ENCODE measurements at places on chromosomes 1 and 21.

DNA sequence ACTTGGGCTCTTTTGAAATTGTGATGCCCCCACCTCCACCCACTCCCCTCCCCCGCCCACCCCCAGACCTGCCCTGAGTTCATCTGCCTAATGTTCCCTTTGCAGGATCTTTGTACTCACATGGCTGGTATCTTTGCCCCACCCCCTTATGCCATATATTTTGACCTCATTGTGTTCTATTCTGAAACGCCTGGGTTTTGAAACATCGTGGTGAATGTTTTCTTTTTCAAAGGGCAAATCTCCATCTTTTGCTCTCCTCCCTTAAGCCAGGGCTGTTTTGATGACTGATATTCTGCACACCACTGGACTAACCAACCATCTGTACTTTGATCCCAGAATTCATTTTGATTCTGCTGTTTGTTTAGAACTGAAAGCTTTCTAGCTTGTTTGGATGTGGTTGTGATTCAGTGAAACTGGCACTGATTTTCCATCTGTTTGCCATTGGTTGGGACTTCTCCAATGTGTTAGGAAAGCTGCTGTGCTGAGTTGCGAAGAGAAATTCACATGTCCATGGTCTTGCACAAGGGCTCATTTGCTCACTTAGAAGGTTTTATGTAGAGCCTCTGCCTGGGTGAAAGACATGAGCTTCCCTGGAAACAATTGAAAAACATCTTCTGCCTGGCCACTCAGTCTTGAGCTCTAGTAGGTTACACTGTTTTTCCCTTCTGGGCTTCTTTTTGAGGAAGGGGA lies 16.5 kb downstream of the SMAP2 start:
- DNase-seq: peak; percentile 32

DNA sequence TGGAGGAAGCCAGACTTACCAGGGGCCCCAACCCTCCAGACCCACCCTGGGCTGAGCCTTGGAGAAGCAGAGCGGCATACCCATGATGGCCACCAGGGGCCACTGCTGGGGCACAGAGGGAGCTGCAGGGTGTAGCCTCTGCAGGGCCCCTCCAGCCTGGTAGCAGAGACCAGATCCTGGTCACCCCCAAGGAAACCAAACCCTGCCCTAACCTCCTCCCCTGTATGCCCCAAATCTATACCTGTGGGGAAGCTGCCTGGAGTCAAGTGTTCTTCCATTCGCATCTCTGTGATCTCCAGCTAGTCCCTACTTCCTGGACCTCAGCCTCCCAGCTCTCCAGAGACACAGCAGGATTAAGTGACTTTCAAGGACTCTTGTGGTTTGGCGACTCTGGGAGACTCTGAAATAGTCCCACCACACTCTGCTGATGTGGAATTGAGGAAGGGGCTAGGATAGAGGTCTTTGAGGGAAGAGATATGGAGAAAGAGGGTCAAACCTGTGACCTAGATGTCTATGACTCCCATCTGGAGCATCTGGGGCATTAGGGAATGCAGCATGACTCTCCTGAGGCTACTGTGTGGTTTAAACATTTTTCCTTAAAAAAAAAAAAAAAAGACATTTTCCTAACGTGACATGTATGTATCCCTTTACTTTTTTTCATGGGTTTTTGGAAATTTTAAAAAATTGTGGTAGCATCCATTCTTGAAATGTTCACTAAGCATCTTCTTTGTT lies 119.2 kb upstream of the IPO9 start:
- no peak for DNase-seq

DNA sequence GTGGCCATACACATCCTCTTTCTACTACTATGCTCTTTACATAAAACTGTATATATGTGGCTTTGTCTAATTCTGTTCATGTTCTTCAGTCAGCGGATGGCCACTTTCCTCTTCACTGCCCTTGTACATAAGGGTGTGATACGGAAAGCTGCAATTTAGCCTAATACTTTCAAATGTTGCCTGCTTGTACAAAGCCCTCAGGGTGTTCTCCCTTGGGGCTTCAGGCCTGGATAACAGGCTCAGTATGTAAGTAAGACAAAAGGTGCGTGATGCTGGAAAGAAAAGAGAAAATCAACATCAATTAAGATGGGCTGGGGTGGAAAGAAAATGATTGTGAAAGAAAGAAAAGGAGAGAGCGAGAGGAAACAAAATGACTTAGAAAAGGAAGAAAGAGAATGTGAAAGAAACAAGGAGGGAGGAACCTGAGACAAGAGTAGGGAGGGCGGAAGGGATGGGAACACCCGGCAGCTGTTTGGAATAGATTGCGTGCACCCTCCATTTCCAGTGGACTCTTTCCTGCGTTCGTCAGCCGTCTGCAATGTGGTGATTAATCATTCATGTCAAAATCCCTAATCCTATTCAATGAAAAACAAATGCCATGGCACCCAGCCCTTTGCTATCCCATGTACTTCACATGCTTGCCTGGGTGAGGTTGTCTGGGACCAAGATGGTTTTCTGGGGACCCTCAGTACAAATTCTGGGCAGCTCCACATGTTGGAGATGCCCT lies 553.6 kb downstream of the NUF2 start:
- DNase-seq: peak; percentile 96

DNA sequence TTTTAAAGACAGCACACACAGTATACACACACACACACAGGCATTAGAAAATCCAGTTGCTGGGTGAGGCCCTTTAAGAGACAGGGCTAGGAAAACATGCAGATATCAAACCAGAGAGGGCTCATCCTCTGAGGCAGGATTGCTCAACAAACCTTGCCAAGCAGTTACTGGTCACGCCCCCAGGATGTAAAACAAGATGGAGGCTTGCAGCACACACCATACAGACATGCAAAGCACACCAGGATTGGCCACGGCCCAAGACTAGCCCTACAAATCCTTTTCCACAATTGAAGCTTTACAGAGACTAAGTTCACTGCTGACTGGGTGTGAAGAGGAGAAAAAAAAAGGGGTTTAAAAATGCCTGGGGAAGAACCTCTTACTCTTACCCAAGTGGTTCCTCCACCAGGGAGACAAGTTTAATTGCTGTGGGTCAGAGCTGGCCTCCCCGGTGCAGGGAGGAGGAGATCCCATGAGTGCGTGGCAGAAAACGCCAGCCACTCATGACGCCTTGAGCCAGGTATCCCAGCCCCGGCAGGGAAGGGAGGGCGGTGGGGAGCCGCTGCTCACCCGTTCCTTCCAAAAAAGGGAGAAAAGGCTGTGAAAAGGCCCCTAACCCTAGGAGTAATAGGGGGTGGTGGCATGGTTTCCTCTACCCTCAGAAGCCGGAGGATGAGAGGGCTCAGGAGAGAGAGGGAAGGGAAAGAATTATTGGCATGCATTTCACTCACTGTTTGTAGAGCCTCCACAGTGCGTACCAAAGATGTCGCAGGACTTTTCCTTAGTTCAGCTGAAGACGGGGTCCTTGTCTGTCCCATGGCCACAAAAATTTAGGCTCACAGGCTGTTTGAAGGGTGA lies 594.6 kb upstream of the ZP4 start:
- peak; percentile 0 for DNase-seq

GRCh38 chr1:100810360-100810759 lies 84.3 kb downstream of the EXTL2 start:
- no peak for DNase-seq

DNA sequence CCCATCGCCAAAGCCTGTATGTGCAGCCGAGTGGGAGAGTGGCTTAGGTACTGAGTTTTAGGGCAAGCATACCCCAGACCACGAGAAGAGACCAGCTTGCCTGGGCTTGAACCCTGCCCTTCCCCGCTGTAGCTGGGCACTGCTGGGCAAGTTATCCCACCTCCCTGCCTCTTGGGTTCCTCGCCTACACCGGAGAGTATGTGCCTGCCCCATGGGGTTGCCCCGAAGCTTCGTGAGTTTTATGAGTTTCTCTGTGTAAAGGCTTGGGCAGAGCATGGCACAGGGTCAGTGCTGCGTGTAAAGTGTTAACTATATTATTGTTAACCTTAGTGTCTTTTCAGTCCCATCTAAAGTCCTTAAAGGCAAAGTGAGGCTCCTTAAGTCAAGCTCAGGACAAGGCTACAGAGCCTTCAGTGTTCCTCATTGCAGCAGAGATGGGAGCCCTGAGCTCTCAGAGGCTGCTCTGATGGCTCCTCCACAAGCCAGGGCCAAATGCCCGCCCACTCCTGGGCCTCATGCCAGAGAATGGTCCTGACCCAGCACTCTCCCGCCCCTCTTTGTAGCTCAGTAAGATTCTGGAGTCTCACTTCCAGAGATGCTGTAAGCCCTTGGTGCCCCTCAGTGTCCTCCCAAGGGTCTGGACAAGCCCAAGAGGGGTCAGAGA lies 37.0 kb upstream of the KCNA10 start:
- DNase-seq: no peak

GRCh38 chr1:244341455-244342450 lies 110.0 kb downstream of the ADSS2 start:
- DNase-seq: no peak

DNA sequence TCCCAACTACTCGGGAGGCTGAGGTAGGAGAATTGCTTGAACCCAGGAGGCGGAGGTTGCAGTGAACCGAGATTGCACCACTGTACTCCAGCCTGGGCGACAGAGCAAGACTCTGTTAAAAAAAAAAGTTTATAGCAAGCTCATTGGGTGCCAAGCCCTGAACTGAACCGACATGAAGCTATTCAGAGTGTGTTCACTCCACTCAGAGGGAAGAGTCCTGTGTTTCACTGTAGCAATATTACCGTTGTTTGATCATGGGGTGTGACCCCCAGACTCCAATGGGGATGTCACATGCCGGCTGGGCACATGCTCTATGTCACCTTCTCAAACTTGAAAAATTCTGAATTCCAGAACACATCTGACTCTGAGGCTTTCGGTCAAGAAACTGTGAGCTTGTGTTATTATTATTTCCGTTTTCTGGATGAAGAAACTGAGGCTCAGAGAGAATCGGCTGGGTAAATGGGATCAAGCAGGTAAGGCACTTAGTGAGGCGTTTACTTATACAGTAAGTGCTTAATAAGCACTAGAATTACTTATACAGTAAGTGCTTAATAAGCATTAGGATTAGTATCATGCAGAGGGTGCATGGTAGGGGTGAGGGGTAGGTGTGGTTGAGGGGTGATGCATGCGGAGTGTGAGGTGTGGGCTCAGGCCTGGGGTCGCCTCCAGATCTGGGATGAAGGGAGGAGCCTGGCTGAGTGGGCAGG lies 36.2 kb downstream of the HSPG2 start:
- DNase-seq: no peak

GRCh38 chr1:108951242-108951641 lies 12.0 kb downstream of the CLCC1 start:
- no peak for DNase-seq

DNA sequence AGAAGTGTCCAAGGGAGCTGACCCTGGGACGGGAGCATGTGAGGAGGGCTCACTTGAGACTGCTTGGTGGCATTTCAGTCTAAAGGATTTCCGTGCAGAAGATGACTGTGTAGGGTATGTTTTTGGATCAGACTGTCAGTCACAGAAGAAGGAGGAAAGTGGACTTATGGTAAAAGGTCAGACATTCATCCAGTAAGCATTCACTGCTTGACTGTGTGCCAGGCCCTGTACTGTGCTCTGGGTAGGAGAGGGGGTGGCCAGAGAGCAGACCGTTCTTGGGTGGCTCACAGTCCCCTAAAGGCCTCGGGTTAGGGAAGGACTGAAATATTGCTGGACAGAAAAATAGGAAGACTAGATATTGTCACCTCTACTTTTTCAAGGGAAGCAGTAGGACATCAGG lies 2.1 kb upstream of the SERINC2 start:
- no peak for DNase-seq

DNA sequence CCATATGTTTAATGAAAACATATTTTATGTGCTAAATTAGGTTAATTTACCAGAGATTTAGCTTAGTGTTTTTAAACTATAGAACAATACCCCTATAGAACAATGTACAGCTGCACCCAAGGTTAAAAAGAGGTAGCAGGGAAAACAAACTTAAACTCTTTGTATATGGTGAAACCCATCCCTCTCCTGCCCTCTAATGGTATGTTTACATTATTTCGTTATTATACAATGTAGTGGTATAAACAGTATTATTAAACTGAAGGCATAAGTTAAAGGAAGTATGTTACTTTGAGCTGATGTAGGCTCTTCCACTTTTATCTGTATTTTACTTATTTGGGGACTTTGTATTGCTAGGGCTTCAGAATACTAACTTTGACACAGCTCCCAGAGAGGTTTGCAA lies 16.7 kb upstream of the ZYG11A start:
- no peak for DNase-seq

DNA sequence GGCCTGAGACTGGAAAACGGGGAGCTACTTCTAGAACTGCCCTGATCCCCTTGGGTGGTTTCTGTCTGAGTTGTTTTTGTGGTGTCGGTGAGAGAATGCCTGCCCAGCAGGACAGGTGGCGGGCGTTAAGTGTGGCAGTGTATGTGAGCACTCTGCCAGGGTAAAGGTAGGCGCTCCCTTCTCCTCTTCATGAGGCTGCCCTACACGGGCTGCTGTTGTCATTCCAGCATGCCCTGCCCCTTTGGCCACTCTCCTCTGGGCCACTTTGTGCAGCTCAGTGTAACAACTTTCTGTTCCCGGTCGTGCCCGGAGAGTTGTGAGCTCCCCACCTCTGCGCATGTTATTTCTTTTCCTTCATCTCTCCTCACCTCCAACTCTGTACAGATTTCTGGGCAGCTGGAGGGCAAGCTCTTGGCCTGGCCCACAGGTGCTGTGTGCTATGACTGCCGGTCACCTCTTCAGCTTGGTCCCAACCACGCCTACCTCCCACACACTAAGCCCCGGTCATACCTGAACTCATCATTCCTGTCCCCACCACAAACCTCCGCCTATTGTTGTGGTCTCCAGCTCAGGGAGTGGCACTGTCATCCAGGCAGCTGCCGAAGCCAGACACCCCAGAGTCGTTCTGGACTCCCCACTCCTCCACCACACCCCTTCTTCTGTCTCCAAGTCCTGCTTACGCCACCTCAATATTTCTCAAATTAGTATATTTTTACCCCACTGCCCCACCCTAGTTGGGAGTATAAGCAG lies 69.0 kb downstream of the GADD45A start:
- no peak for DNase-seq

DNA sequence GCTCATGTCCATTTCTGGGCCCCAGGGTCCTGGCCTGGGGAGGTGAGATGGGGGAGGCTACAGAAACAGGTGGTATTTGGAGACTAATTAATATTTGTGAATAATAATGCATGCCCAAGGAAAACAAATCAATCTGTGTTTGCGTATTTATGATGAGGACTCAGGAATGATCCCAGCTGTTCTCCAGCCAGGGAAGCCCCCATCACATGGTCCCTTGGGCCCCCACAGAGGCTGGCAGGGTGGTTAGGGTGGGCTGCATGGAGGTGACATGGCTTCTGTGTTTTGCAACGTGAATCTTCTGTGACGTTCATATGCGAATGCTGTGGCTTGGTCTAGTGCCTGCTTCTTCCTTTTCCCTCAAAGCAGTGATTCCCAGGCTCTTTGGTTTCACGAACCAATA lies 10.5 kb downstream of the PTPRF start:
- no peak for DNase-seq

- DNase-seq: no peak
Observed at GRCh38 chr21:41102281-41102680, 65.7 kb upstream of the BACE2 start.

All from HFF-Myc (cell line).